ENCODE measurements at places on chromosomes 12 and 14.

GRCh38 chr12:104709692-104710435 is 248.2 kb downstream of the SLC41A2 start:
- peak; percentile 35 for ATAC-seq

GRCh38 chr12:76554405-76555230 is 5.0 kb downstream of the OSBPL8 start:
- no peak for ATAC-seq

DNA sequence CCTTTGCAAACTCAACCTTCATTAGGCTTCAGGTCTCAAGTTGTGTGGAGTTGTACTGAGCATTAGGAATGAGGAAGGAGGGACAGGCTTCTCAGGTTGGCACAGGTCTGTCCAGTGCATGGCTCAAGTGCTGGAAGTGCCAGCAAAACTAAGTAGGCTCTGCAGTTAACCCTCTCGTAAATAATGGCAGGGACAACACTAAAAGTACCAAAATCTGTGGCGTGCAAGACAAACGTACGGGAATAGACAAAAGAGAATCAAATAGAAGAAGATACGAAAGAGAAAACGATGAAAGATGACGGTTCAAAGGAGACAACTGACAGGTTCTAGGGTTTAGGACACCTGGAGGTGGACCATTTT is 612 bp downstream of the TRAPPC6B start:
- no peak for ATAC-seq

DNA sequence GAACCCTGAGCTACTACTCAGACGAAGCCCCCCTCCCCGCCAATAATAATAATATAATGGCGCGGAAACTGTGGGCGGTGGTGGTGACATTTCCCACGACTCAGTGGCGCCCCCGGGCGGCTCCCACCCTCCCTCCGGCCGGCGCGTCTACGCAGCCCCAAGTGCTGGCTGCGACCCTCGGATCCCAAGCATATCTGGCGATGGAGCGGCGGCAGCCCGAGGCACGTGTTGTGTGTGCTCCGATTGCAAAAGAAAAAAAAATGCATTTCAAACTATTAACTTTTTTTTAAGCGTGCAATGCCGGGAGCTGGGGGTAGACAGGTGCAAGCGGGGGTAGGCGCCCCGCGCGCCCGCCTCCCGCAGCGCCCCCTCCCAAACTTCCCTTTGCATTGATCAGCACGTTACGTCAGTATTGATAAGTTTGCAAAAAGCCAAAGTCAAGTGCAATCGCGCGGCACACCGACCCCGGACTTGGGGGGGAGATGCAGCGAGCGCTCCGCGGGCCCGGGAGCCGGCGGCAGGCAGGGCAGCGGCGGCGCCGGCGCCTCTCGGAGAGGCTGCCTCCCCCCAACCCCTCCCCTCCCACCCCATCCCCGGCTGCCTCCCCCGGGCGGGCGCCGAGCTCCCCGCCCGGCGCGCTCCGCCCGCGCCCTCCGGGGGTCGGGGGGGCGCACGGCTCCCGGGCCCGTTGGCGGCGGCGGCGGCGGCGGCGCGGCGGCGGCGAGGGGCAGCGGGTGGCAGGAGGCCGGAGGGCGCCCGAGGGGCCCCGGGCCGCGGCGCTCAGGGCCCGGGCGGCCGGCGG is 113.1 kb upstream of the MYL2 start:
- no peak for ATAC-seq

Data from activated CD4-positive, CD25-positive, alpha-beta regulatory T cell treated with anti-CD3 and anti-CD28 coated beads, Interleukin-2, amount 50 U/mL, for 24 hours (primary cell).